ENCODE measurements at places on chromosomes 16 and 17.

DNA sequence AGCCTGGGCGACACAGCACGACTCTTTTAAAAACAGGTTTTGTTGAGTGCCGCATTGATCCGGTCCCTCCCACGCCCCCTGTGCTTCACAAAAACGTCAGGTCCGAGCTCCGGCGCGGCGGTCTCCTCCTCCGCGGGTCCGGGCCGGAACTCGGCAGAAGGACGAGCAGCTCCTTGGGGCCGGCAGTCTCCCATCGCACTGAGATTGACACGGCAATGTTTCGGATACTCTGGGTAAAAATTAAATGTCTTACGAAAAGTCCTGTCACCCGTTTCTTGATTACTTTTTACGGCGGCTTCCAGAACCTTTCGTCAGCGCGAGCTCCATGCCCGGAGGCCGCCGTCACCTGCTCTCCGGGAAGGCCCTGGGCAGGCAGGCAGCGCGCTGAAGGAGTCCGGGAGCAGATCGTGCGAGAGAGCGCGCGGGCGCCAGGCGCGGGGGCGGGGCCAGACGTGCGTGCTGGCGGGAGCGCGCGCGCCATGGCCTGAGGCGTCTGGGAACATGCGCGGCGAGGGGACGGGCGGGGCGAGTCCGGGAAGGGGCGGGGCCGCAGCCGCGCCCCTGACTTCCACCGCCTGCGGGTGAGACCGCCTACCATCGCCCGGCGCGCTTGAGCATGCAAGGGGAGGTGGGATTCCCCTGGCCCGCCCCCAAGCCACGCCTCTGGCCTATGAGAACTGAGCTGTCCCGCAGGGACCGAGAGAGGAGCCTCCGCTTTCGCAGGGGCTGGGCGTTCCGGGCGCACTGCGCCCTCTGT, 11.7 kb upstream of the SRL start:
- DNase-seq = peak; percentile 97

GRCh38 chr17:1714980-1715802, 5.0 kb upstream of the TLCD2 start:
- DNase-seq = no peak

DNA sequence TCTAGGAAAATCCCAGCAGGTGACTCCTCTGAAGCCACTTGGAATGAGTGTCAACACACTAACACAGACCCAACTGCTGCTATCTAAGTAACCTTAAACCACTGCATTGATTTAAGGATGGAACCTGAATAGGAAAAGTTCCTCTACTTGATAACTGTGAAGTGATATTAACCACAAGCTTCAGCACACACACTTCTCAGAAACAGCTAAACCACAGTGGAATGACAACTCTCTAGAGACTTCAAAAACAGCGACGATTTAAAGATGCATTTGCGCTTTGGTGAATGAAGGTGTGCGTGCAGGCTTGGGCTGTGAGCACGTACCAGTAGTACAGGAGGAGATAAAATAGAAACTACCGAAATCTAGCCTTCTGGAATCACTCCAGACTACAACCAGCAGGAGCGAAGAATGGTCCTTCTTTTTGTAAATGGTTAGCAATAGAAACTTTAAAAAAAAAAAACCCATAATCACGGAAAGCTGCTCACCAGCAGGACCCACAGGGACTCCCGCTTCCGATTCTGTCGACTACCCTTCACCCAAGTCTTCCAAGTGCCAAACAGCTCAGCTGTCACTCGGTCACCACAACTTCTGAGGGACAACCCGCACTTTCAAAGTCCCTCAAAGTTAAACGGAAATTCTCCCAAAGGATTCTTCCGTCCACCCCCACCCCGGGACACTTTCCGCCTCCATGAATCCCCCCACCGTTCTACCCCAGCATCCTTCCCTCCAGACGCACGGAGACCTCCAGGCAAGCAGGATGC, 137.7 kb upstream of the CORO6 start:
- peak; percentile 24 for DNase-seq

GRCh38 chr16:57643147-57643874, 14.9 kb downstream of the ADGRG1 start:
- DNase-seq = no peak

GRCh38 chr17:44777394-44778348, 18.9 kb downstream of the ADAM11 start:
- DNase-seq = no peak

DNA sequence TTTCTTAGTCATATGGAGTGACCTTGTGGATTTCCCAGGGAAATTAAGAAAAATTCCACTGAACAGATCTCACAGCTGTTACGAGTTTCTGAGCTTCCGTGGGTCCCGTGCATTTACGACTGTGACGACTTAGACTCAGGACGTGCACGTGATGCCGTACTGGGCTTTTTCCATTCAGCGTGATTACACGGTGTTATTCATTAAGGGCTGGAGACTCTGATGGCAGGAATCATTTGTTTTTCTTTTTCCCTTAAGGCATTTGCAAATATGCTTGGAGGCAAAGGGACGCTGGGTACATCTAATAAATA, 57.2 kb downstream of the TBC1D16 start:
- DNase-seq = no peak

GRCh38 chr16:3188925-3189825, 1.2 kb downstream of the OR1F1 start:
- no peak for DNase-seq
